Epithelial cell of prostate (primary cell): ENCODE measurements at places on chromosomes 12 and 14.
A peak's percentile ranks its signal among the peaks of the same experiment; 100 is the strongest.

DNA sequence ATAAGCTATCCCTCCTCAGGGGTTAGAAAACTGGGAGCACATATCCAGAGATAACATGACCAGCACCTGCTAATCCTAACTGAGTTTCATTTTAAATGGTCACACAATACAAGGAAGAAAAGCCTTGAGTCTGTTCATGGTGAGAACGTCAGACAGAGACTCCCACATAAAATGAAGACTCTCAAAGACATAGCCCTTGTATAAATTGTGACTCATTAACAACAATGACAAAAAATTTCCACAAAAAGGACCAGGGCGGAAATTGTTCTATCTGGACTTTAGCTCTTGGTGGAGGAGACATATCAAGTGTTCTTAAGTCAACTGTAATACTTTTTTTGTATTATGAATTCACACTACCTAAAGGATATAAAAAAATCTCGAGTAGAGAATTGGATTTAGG lies 313.7 kb upstream of the DCN start:
- no peak for DNase-seq

DNA sequence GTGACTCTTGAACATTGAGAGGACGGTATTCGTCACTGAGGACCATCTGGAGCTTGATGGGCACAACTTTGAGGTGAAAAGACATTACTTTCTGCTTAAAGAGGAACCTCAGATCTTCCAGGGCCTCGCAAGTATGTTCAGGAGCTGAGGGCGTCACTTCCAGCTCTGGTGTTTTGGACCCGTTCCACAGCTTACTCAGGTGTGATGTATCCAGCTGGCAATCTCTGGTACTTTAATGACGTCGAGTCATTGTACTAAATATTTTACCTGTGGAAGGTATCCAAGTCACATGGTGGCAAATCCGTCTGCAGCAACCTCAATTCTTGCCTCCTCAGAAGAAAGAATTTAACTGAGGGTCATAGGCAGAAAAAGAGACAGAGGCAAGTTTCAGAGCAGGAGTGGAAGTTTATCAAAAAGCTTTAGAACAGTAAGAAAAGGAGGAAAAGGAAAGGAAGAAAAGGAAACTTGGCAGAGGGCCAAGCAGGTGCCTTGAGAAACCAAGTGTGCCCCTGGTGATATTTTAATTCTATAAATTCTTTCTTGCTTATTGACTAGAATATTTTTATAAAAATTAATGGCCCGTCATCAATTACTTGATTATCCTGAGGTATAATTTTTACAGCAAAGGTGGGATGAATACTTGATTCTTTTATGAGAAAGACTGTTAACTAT lies 250.6 kb downstream of the AEBP2 start:
- DNase-seq, result peak; percentile 81

GRCh38 chr14:100874411-100875091 lies 29.0 kb downstream of the RTL1 start:
- DNase-seq, result no peak

DNA sequence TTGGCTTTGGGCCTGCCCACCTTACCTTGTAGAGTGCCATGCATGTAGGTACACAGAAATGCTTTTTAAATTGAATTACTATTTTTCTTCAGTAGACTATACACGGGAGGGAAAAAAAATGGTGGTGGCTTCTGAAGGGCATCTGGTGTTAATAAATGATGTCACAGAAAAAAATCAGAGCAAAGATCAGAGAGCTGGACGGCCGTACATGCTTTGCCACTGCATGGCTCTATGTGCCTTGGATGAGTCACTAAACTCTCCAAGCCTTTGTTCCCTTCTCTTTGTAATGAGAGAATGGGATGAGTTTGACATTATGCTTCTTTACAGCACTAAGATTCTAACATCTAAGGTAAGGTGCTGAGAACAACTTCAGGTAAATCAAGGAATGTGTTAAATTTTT lies 376.4 kb upstream of the DDHD1 start:
- no peak for DNase-seq

- DNase-seq, result no peak
These were observed 619 bp upstream of the NTN4 start for GRCh38 chr12:95790917-95791849.

DNA sequence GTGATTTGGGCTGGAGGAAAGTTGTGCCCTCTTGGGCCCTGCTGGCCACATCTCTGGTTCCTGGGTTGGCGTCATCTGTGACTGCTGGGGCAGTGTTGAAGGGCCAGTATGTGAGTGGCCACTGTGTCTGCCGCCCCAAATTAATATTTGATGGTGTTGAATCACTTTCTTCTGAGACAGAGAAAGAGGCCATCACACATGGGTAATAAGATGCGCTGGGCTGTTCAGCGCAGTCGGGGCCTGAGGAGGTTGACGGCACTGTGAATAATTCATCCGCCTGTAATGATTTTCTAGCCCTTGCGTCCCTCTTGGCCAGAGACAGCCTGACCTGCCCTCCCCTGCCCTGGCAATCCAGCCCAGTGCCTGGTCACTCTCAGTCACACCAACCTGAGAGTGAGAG lies 56.2 kb upstream of the BEGAIN start:
- no peak for DNase-seq

DNA sequence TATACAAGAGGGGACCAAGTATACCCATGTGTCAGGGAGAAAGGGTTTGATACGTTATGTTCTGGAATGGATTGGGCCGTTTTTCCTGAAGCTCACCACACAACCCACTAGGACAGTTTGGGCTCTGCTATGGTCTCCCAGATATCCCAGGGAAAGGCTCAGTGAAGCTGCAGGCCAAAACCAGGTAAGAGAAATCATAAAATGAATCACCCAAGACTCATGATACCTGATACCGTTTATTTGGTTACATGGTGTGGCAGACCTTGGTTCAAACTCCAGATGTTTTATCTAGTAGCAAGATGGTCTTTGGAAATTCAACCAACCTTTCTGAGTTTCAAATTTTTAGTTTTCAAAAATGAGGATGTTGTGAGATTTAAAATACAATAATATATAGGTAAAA lies 177.6 kb downstream of the C12orf75 start:
- DNase-seq, result no peak

DNA sequence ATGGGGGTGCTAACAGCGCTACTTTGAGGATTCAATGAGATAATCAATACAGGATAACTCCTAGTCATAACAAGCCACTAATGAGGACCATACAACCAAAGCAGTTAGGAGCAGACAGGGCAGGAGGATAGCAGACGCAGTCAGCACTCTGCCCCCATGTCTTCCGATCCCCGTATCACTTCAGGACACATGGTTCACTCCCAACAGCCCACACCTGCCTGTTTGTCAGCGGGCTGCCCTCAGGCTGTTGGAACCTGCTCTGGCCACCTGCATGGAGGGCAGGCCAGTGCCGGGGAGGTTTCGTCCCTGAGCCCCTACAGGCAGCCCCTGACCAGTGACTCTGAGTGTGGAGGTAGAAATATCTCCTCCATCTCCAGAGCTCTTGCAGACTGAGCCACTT lies 37.1 kb upstream of the LTBP2 start:
- DNase-seq, result no peak

DNA sequence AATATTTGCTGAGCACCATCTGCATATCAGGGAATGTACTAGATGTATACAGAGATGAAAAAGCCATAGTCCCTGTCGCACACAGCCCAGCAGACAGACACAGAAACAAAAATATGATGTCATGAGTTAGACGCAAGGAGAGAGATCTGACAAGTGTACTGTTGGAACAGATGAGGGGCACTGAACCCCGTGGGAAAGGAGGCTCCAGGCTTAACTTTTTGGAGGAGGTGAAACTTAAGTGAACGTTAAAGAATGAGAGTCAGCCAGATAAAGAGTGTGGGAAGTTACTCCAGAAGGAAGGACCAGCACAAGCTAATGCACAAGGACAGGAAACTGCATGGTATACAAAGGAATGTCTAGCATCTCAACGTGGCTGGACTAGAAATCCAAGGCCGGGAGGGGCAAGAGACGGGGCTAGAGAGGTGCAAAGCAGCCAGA lies 2.5 kb upstream of the ACTN1 start:
- DNase-seq, result no peak

GRCh38 chr12:44835641-44836379 lies 40.3 kb downstream of the NELL2 start:
- peak; percentile 53 for DNase-seq

DNA sequence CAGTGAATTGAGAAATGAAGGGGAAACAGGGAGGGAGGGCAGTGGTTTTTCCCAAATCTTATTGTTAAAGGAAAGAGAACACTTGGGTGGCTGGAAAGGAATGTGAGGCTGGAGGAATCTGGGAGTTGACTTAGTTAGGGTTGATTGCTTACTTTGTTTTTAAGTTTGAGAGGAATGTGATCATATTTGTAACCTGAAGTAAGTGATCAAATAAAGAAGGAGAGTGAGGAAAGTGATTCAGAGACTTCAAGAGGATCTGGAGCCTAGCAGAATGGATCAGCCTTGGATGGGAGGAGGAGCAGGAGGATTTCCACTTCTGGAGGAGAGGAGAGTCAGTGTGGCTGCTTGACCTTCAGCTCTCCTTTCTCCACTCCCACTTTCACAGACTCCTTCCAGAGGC lies 6.0 kb upstream of the LRP6 start:
- no peak for DNase-seq
